ENCODE measurements at places on chromosomes 11 and 22.

DNA sequence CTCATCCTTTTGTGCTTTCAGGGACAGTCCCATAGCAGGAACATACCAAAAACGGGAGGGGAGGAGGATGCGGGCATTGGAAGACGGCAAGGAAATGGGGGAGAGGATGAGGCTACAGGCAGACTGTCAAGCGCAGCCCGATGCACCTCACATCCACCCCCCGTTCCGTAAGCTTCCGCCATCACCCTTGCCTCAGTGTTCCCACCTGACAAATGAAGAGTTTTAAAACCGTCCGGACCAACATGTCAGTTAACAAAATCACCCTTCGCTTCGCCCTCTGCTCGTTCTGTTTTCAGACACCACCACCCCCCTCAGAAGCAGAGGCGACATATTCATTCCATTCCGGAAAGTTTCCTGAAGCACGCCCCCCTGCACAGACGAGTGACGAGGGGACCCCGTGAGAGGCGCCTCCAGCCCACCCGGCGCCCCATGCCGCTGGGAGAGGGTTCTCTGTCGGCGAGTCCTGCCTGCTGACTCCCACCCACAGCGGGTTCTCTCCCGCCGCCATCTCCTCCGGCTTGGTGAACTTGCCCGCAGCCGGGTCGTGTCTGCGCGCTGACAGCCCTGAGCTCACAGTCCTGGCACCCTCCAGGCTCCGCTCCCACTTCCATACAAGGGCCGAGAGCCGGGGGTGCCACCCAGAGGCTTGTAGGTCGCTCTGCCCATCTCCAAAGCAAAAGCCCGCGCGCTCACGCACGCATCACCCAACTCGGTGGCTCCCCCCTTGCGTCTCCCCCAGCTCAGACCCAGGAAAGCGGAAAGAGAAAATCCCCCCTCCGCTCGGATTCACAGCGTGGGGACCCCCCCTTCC is 1.5 kb downstream of the IGSF9B start:
- peak; percentile 20 for DNase-seq

DNA sequence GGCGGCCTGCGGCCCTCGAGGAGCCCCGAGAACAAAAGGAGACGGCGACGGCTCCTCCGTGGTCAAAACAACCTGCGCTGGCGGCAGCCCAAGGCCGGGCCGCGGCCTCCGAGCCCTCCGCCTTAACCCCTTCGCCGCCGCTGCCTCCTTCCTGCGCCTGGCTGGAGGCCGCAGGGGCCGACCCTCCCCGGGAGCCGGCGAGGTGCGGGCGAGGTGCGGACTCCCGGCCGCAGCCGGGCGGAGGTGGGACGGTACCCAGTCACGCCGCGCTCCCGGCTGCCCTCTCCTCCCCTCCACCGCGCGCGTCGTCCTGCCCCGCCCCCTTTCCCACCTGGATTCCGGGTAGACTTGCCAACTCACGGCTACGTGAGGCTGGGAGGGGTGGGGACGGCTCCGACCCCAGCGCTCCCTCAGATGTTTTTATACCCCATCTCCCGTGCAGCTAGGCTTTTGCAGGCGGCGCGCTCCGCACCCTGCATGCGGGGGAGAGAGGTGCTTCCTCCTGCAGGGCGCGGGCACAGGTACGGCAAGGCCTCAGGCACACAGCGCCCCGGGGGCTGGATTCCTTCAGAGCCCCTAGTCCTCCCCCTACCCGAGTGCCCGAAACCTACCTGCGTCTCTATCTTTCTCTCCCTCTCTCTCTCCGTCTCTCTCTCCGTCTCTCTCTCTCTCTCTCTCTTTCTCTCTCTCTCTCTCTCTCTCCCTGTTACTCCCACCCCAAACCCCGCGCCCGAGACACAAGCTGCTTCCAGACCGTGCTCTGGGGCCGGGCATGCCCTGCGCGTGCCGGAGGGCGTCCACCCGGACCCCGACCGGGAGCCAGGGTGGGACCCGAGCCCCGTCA is 2.0 kb downstream of the PDGFB start:
- DNase-seq, result no peak

DNA sequence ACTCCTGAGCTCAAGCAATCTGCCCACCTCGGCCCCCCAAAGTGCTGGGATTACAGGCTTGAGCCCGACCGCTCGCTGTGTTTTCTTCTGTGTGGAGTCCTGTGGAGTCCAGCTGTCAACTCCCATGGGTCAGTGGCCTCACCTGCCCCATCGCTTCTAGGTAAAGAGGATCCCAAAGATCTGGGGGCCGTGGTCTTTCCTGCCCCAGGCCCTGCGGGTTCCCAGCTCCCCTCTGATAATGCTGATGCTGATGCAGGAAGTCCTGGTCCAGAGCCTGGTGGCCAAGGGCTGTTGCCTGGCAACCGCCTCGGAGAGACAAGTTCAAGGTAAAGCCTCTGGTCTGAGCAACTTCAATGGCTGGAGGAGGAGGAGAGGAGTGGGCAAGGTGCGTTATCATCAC is 9.6 kb downstream of the SSTR3 start:
- no peak for DNase-seq

DNA sequence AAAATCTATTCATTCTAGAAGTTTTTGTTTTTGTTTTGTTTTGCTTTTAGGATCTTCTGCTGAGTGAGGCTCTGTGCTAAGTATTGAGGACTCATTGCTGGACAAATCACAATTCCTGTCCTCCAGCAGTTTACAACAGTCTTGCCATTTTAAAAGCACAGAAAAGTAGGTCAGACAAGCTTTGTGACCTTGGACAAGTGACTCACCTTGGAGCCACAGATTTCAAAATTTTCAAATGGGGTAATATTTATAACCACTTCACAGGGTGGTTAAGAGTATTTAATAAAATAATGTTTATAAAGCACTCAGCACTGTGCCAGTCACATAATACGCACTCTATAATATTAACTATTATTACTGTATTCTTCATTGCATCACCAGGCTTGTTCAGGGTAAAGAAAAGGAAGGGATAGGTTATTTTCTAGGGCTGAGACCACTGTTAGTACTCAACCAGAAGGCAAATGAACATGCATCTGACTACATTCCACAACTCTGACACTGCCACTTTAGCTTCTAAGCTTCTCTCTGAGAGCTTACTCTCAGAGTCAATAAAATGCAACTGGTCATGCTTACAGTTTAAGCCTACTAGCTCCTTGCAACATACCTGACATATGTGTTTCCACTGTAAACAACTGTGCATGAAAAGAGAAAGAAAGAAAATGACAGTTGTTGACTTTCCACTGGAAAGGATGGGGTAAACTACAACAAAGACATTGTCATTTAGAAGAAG is 63.2 kb upstream of the FIBIN start:
- DNase-seq, result no peak

GRCh38 chr11:116224154-116224888 is 548.5 kb downstream of the BUD13 start:
- DNase-seq, result peak; percentile 15

DNA sequence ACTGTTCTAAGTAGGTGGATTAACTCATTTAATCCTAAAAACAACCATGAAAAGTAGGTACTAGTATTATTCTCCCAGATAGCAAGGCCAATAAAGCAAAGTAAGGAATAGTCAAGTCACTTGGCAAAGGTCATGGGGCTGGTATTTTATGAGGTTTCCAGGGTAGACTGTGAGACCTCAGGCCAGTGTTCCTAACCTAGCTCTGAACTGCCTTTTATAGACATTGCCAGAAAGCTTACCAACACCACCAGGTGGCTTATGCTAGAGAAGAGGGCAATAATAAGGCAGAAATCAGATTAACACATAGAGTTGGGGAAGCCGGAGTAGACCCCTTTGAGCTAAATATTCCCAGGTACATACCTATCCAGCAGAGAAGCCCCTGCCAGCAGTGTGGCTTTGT is 490.9 kb upstream of the TENM4 start:
- no peak for DNase-seq

GRCh38 chr11:86588566-86589090 is 83.8 kb downstream of the ME3 start:
- DNase-seq, result no peak

- peak; percentile 32 for DNase-seq
These were observed 83.6 kb downstream of the BCR start for GRCh38 chr22:23263651-23264555.

- no peak for DNase-seq
These were observed 65.5 kb downstream of the BCR start for GRCh38 chr22:23245799-23246136.

DNA sequence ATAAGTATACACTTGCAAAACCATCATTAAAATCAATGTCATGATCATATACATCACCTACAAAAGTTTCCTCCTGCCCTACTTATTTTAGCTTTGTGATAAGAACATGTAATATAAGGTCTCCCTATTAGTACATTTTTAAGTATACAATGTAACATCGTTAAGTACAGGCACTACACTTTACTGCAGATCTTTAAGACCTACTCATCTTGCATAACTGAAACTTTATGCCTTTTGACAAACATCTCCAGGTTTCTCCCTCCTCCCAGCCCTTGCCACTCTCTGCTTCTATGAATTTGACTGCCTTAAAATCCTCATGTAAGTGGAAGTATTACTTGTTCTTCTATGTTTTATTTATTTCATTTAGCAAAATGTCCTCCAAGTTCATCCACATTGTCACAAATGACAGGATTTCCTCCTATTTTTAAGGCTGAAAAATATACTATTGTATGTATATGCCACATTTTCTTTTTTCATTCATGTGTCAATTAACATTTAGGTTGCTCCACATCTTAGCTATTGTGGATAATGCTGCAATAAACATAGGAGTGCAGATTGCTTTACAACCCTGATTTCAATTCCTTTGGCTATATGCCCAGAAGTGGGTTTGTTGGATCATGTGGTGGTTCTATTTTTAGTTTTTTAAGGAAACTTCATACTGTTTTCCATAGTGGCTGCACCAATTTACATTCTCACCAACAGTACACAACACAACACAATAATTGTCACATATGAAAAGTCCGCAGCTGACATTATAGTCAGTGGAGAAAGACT is 471.1 kb upstream of the ANO3 start:
- no peak for DNase-seq

DNA sequence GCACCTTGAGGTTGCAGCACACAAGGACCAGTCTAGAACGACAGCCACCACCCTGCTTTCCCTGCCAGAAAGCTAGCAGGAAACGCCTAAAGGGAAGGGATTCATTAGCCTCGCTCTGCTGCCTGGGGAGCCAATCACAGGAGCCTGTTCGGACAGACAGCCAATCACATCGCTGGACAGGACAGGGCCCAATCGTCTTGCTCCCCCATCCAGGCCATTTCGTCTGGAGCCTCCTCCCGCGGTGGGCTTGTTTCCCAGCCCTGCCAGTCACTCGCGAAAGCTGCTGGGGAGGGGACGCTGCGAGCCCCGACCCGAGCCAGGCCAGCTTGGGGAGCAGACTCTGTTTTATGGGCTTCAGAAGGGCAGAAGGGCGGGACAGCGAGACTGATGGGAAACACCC is 79.8 kb upstream of the NCAM1 start:
- no peak for DNase-seq

DNA sequence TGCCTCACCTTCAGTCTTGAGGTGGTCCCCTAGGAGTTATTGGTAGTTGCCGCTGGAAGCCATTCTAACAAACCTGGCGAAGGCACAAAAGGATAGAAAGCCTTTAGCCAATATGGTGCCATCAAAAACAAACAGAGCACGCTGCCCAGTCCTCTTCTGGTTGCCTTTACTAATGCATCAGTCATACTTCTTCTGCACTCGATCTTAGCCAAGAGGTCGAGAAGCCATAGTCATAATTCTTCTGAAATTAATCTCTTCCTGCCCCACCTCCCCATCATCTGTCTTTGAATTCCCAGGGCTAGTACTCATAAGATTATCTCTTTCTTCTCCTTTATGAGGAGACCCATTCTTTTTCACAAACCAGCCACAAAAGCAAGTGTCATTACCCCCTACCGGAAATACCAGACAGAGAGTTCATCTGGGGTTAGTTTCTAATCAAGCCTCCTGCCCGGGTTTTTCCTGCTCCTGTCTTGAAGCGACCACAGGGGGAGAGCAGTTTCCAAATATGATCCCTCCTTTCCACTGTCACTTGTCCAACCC is 21.4 kb upstream of the EHF start:
- no peak for DNase-seq

DNA sequence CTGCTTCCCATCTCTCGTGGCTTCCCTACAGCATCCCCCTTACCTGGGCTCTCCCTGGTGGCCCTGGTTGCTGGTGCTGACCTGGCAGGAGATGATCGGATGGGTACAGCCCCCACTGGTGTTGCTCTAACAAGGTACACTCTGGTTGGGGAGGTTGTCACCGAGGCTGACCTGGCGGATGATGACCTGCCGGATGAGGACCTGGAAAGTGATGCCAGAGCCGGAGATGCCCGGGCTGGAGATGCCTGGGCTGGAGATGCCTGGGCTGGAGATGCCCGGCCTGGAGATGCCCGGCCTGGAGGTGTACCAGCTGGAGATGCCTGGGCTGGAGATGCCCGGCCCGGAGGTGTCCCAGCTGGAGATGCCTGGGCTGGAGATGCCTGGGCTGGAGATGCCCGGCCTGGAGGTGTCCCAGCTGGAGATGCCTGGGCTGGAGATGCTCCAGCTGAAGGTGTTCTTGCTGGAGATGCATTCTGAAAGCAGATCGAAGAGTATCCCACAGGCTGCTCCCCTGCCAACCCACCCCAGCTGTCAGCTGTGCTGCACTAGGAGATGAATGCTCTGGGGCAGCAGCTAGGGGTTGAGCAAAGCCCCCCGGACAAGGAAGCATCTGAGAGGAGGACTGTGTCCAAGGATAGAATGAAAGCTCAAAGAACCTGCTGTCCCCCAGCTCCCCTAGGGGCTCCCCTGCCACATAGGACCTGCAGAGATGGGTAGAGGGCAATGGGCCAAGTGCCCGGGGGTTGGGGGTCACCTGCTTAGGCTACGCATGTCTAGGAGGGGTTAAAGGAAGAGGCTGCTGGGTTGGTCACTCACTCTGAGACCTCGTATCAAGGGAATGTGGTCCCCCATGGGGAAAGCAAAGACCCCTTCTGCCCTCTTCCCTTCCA is 10.6 kb downstream of the TMPRSS13 start:
- no peak for DNase-seq

DNA sequence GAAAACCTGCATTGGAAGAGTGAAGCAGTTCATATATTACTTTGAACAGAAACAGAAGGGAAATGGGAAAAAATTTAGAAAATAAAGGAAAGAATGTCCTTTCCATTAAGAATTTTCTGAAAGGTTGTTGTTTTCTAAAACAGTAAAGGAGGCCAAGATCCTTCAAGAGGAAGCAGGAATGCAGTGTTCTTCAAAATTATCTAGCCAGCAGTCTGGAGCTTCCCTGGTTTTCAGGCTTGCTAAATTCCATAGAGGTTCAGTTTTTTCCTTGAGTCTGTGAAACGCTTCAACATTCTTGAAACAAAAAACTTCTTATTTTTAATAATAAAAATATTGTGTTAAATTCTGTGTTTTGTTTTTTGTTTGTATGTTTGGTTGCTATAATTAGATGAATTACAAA is 189.0 kb upstream of the ANO3 start:
- DNase-seq, result no peak

- DNase-seq, result no peak
These were observed 104.2 kb upstream of the SOX6 start for GRCh38 chr11:16460508-16460907.

DNA sequence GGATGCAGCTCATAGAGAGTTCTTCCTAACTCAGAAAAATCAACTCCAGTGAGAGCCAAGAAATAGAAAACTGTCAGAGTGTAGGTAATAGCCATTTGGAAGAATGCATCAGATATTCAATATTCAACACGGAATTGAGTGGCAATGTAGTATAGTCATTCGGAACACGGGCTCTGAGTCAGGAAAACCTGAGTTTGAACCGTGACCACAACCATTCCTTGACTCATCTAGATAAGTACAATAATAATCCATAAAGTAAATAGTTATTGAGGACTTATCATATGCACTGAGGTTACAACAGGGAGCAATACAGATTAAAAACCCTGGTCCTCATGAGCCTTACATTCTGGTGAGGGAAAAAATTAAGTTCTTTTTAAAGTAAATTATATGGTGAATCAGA is 62.6 kb upstream of the PHF21A start:
- no peak for DNase-seq

- no peak for DNase-seq
These were observed 40.6 kb upstream of the CREB3L1 start for GRCh38 chr11:46236918-46237247.
